CD8-positive, alpha-beta memory T cell (primary cell): ENCODE measurements at places on chromosomes 13 and 19.

- no peak for DNase-seq
These were observed 79.1 kb upstream of the ZNF835 start for GRCh38 chr19:56750658-56751057.

DNA sequence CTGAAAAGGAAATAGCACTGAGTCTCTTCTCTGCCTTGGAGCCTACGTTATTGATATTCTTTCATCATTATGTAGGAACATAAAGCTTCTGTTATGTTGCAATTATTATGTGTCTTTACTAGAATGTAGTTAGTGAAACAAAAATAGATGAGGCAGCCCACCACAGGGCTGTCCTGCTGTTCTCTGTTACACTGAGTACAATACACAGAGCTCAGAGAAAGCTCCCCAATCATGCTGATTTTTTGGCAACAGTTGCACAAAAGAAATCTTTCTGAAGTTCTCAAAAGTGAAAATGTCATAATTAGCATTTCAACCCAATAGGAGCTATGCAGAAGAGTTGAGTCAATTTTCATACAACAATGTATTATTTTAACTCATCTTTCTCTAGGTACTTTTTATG, 119.5 kb downstream of the EFNB2 start:
- DNase-seq: no peak

DNA sequence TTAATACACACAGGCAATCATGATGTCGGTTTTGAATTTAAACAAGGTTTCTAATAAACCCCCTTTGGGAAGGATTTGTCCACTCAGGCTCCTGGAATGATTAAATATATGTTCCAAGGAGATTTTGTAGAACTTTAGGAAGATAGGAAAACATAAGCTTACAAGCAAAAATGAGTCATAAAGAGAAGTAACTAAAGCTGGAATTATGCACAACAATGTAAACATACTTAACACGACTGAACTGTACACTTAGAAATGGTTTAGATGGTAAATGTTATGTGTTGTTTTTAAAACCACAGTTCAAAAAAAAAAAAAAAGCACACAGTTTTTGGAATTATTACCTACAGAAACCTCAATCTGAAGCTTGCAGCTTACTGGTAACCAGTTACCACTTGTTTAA, 304.4 kb downstream of the NALCN start:
- DNase-seq: no peak

- no peak for DNase-seq
These were observed 8.3 kb downstream of the TEKTIP1 start for GRCh38 chr19:3547301-3547731.
